Lung (tissue), 17 donors: ENCODE measurements at places on chromosomes 13 and 19. TPM values are rescaled to one million over a fixed set of nuclear protein-coding genes. Genes with fewer than 3 reads are reported as not detected.

GRCh38 chr13:43301346-43301969 is 278.1 kb downstream of the DNAJC15 start:
- DNase-seq, result no peak

Gene THSD1
- 13.7 TPM for total RNA-seq

- no peak for DNase-seq
These were observed 58.4 kb downstream of the UNC13A start for GRCh38 chr19:17629760-17630159.

DNA sequence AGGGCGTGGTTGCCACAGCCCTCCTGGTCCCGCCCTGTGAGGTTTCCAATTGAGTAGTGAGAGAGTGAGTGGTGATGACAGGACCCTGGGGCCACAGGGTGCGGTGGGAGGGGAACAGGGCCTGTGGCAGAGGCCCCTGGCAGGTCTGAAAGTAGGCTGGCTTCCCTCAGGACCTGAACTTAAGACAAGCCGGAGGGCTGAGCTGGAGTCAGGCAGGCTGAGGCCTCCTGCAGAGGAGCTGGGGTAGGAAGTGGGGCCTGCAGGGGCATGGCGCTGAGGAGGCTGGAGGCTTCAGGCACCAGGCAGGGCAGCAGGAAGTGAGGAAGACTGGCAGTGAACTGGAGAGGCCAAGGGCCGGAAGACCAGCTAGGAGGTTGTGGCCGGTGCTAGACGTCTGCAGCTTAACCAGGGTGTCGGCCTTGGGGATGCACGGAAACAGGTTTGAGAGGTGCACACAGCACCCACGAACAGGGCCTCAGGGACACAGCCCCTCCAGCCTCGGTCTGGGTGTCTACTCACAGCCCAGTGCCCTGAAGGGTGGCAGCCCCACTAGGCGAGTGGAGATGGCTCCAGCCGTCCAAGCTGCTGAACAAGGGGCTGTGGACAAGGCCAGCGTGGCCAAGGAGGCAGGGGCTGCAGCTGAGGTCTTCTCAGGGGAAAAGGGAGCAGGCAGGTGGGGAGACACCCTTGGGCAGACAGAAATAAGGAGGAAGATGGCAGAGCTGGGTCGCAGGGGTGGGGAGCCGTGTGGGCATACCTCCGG is 17.8 kb downstream of the POP4 start:
- DNase-seq, result no peak

DNA sequence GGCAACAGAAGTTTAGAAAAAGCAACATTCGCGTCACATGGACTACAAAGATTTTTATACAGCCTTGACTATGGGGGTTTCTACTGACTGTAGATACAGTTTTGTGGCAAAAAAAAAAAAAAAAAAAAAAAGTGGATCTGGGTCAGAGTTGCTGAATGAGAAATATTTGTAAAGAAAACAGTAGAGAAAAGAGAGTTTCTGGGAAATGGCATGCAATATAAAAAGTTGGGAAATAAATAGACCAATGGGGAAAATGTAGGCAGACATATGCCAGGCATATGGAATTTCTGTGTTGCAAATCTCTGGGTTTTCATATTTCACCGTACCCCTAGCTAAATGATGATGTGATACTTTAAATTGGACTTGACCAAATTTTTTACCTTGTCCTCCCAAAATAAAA is 315.3 kb downstream of the EFNB2 start:
- DNase-seq, result no peak

Gene DPF1
- 1.7 TPM for total RNA-seq

Gene HSH2D
- total RNA-seq, result 5.5 TPM

DNA sequence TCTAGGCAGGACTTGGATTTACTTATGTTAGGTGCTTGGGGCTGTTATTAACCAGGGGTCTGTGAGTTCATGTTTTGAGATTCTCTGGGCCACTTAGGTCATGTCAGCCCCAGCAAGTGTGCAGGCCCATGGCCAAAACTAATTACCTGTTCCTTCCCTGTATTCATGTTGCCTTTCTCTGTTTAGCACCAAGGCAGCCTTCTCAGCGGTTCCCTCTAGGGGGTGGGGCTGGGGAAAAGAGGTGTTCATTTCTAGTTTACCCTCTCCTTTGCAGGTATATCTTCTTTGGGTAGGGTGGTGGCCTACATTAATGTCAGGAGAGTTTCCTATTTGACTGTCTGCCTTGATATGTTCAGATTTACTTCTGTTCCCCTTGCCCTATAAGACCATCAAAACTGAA is 61.7 kb downstream of the PDS5B start:
- no peak for DNase-seq

Gene LILRA5
- 5.9 TPM for total RNA-seq

GRCh38 chr13:38180126-38180525 is 169.5 kb upstream of the UFM1 start:
- no peak for DNase-seq

DNA sequence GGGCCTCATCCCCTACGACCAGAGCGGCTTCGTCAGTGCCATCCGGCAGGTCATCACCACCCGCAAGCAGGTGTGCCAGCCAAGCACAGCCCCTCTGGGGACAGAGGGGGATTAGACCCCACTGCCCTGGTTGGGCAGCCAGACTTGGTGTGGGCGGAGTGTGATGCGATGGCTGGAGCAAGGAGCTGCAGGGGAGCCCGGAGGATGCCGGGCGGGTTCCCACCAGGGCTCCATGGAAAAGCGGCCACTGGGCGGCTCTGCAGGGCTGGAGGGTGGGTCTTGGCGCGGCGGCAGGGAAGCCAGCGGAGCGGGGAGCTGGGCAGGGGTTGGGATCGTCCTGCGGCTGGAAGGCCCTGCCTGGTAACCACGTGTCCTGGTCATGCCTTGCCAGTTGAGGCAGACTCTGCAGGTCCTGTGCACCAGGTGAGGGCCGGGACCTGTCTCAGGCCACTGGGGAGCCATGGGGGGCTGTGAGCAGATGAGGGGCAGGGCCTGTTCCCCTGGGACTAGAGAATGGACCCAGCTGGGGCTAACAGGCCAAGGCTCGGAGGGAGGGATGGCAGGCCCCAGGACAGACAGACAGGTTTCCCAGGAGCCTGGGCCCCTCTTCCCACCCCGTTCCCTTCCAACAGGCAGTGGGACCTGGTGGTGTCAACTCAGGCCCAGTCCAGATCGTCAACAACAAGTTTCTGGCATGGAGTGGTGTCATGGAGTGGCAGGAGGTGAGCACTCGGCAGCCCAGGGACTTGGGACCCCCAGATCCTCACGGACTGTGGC is 6.3 kb downstream of the PTOV1 start:
- DNase-seq, result no peak

Gene ZNF823
- 5.2 TPM for total RNA-seq

DNA sequence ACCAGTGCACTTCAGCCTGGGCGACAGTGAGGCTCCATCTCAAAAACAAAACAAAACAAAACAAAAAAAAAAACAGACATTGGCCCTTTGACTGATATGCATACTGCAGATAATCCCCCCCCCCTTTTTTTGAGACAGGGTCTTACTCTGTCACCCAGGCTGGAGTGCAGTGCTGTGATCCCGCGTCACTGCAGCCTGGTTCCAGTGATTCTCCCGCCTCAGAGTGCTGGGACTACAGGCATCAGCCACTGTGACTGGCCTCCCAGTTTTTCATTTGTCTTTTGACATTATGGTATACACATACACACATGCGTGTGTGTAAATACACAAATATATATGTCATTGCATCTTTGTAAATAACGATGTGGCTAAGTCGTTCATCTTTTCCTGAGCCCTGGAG is 61.8 kb downstream of the ATP11A start:
- DNase-seq, result no peak

Gene EXOC3L2
- 1.7 TPM for total RNA-seq

Gene CHAF1A
- 10.0 TPM for total RNA-seq

Gene CEACAM4
- total RNA-seq, result 15.9 TPM

DNA sequence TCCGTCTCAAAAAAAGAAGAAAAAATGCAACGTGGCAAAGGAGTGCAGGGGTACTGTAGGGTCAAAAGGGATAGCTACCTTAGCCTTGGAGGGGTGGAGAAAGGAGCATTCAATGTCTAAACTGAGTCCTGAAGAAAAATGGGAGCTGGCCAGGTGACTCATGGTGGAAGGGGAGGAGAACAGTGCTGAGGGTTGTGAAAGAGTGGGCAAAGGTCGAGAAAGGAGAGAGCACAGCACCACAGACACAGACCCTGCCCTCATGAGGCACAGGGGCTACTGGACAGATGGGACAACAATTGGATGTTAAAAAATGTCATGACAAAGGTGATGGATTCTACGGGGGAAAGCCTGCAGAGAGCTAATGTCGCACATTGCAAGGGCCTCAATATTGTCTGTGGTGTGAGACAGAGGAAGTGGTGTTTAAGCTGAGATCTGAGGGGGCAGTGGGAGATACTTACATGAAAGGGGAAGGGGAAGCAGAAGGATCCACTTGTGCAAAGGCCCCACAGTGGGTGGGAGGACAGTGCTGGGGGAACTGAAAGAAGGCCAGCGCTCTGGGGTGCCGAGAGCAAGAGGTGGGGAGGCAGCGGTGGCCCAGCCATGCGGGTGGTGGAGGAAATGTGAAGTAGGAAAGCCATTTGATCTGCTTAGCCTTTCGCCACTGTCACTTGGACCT is 42.9 kb upstream of the URAD start:
- no peak for DNase-seq

DNA sequence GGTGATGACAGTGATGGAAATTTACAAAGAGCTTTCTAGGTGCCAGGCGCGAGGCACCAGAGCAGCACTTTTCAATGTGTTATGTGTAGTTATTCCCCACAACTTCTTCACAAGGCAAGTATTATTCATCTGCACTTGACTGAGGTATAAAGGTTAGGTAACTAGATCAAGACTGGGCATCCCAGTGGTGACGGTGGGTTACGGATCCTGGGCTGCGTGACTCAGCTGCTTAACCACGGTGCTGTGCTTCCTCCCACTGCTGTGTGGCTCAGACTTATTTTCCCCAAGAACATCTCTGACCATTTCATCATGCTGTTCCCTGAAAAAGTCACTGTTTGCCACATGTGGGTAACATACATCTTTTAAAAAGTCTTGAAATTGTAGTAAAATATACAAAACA is 19.3 kb downstream of the EDDM13 start:
- DNase-seq, result no peak

DNA sequence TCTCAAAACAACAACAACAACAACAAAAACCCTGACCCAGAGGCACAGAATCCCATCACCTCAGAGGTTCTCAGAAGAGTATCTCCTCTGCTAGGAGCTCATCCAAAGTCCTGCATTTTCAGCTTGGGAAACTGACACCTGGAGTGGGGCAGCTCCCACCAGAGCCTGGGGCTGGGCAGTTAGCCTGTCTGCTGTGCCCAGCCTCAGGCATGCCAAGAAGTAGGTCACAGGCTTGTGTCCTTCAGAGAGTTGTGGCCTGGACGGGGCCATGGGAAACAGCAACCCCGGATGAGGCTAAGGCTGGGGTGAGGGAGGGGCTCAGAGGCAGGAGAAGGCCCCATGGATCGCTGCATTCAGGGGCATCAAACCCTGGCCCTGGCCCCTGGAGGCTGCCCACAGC is 2.1 kb downstream of the NDUFS7 start:
- DNase-seq, result no peak

Gene TSKS
- 0.83 TPM for total RNA-seq

Gene MAP4K1
- 9.8 TPM for total RNA-seq

Gene EFNA2
- total RNA-seq, result 0.37 TPM

Gene LHB
- total RNA-seq, result 0.74 TPM

DNA sequence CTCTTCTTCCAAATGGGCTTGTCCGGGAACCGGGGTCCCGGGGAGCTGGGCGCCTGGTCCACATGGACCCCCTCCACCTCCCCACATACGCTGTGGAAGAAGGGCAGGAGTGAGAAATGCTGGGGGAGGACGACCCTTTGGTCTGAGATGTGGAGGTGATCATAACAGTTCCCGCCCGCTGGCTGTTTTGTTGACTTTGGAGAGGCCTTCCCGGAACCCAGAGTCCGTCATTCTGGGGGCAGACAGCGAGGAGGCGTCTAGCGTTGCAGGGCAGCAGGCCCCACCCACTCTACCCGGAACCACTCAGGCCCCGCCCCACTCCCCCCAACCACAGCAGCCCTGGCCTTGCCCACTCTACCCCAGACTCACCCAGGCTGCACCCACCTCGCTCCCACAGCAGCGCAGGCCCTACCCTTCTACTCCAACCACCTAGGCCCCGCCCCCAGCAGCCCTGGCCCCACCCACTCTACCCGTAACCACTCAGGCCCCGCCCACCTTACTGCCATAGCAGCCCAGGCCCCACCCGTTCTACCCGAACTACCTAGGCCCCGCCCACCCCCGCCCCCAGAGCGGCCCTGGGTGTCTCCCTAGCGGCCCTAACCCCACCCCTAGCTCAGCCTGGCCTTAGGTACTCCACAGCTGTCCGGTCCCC is 7.1 kb downstream of the GPR108 start:
- peak; percentile 52 for DNase-seq

DNA sequence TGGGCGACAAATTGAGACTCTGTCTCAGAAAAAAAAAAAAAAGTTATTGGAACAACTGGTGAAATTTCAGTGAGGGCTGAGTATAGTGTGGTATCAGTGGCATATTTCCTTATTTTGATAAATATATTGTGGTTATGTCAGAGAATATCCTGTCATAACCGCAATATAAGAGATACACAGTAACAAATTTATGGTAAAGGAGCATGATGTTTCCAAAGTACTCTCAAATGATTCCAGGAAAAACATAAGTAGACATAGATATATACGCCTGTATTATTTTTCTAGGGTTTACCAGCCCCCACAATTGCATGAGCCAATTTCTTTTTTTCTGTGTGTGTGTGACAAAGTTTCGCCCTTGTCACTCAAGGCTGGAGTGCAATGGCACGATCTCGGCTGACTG is 5.7 kb upstream of the C5AR1 start:
- no peak for DNase-seq
